ENCODE measurements at places on chromosomes 4 and X.

- DNase-seq: no peak
Observed at GRCh38 chrX:113802837-113803236, 781.0 kb upstream of the HTR2C start.

GRCh38 chr4:177194906-177195305, 114.8 kb upstream of the NEIL3 start:
- peak; percentile 83 for DNase-seq

DNA sequence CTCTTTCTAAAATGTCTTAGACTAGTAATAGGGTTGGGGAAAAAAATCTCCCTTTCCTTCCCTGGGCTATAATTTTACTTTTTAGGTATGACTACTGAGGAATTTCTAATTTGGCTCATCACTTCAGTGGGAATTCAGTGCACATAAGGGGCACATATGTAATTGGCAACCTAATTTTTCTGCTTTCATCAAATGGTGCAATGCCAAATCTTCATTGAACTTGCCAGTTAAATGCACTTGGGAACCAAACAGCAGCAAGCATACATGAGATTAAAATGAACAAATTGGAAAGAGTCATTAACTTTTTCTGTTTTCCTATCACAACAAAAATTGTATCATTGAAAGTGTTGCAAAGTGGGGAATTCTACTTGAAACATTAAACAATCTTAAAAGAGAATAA, 2.9 kb upstream of the CCSER1 start:
- DNase-seq: no peak

- no peak for DNase-seq
Observed at GRCh38 chr4:187176261-187176910, 452.7 kb upstream of the FAT1 start.

DNA sequence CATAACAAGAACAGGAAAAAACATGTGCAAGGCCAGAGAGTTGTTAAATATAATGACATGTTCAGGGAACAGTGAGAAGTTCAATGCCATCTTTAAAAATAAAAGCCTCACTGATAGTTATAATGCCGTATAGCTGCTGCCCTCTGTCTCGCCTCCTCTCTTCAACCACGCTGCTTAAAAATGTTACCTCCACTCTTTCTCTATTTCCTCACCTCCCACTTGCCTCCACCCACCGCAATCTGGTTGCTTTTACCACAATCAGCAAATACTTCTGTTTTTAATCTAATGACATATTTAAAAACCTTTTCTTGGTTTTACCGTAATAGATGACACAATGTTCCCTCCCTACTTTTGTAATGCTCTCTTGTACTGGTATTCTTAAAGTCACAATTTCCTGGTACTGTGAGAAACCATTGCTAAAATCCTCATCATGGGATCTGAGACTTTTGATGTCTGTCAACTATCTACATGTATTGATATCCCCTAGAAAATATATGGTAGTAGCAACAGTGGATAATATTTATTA, 66.0 kb downstream of the GABRA2 start:
- no peak for DNase-seq

- DNase-seq: peak; percentile 27
Observed at GRCh38 chrX:150506486-150506885, 61.9 kb upstream of the MTM1 start.

DNA sequence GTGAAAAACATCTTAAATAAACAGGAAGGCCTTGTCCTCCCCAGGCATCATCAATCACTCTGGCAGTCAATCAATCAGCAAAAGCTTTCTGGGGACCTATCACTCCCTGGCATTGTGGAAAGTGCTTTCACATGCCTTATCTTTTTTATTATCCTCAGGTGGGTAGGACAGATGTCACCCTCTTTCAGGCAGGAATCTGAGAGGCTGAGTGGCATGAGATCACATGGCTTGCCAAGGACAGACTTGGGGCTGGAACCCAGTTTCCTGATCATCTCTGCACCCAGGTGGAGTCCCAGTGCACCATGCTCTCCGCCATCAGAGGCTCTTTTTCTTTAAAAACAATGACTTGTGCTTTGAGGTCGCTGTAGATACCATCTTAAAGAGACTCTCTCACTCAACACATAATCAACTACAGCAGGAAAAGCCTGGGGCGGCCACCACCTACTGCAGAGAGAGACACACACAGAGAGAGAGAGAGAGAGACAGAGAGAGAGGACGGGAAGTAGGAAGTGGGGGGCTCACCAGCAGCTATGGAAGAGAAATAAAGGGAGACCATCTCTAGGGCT, 282.7 kb downstream of the PTTG2 start:
- no peak for DNase-seq

DNA sequence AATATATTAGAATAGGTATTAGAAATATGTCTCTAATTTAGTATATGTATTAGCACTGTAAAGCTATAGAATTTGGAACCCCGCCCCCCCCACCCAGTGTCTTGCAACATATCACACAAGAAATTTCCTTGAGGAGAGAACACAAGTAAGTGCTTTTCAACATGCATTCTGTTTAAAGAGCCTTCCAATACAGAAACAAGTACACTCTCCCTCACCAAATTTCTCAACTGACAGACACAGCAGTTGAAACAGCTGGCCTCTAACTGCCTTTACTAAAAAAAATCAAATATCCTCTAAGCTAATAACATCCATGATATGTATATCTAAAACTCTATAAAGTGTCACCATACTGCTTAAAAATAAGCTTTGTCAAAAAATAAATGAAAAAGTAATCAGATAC, 12.4 kb downstream of the CAMK2D start:
- no peak for DNase-seq

DNA sequence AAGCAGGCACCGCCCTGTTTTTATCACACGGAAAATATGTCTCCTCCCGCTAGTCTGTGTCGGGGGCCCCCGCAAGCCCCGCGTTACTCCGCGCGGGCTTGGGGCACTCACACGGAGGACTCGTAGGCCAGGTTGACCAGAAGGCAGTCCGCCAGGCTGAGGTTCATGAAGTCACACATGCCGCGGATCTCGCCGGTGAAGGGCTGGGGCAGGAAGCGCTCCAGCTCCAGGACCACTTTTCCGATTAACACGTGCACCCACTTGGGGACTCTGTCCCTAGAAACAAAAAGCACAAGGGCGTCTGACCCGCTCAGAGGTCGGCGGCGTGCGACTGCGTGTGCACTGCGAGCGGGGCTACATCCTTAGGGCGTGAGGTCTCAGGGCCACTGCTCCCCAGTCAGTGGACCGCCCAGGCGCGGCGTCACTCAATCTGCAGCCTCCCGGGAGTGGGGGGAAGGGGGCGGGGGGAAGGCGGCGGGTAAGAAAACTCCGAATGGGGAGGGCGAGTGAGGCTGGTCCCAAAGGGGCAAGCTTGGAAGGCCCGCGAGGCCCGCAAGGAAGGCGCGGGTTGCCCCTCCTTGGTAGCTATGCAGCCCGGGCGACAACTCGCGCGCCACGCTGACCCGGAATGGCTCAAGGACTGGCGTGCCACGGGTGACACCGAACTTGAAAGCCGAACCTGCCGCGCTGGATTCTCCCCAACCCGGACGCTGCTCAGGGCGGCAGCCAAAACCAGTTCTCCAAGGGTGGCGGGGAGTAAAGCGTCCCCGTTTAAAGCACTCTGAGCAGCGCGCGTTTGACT, 722 bp downstream of the NAAA start:
- DNase-seq: peak; percentile 65

GRCh38 chrX:71632923-71633657, 14.8 kb upstream of the CXCR3 start:
- no peak for DNase-seq

DNA sequence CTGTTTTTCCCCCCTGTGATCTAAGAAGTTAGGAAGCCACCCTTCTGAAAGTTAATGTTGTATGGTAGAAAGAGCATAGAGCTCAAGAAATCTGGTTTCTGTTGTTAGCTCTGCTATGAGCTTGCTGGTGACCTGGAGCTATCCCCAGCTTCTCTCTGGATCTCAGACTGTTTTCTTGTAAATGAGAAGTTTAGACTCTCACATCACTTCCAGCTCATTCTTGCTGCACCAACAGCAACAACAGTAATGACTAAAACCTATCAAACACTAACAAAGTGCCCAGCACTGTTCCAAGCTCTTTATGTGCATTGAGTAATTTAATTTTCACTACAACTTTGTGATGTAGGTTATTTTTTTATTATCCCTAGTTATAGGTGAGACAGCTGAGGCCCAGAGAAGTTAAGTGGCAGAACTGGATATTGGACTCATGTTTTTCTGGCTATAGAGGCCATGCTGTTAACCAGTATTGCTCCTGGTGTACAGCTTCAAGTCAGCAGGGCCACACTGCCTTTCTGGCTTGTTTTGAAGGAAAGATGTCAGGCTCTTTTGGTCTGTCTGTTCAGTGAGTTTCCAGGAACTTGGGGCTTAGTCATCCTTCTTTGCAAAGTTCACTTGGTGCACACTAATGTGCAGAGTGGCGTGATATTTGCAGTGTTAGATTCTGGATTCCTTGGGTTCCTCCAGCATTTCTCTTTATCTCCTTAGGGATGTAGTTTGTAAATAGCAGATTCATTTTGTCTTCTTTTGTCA, 27.8 kb upstream of the TMEM164 start:
- DNase-seq: peak; percentile 29

DNA sequence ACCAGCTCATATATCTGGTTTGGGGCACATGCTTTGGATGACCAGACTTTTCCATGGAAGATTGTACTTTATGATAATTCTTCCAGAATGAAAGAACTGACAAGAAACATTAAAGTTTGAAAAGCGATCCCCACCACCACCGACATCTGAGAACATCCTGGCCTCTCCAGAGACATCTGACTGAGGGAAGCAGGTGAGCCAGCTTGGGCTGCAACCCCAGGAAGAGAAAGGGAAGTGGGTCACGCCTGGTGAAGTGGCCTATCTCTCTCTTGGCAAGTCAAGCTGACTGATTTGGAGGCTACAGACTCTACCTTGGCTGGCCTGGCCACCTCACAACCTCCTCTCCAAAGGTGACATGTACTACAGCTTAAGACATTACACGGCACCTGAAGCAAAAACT, 20.7 kb downstream of the PARM1 start:
- no peak for DNase-seq

GRCh38 chr4:14874990-14875389, 127.3 kb upstream of the CPEB2 start:
- no peak for DNase-seq

GRCh38 chr4:6196871-6197270, 3.5 kb downstream of the JAKMIP1 start:
- DNase-seq: no peak

DNA sequence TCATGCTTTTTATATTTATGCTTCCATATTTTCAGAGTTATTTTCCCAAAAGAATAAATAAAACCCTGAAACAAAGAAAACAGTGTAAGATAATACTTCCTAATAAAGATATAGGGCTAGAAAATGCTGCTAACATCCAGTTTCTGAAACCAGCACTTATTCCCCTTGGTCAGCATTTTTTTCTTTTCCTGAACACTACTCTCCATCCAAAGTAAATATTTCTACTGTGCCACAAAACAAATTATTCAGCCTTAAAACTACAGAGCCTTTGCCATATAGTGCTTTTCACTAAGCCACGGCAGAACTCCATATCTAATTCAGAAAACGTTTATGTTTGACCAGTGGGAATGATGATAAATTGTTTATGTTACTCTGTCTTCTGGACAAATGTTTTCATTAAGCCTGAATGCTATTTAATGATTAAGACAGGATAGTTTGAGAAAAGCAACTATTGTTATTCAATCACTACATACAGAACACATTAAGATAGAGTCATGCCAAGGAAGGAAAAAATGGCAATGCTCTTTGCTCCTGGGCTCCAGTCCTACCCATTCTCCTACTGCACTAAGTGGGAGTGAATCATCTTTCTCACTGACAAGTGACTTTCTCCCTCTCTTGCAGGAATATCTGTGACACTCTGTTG, 723.9 kb downstream of the FAT4 start:
- DNase-seq: no peak

GRCh38 chrX:53831662-53832635, 145.4 kb upstream of the HUWE1 start:
- DNase-seq: peak; percentile 49

DNA sequence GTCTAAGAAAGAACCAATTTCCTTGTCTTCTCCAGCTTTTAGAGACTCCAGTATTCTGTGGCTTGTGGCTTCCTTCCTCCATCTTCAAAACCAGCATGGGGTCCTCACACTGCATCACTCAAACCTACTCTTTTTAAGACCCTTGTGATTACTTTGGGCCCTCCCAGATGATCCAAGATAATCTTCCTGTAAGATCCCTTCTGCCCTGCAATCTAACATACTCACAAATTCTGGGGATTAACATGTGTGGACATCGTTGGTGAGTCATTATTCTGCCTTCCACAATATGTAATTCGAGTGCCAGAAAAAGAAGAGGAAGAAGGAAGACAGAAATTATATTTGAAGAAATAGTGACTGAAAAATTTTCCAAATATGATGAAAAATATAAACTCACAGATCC, 47.9 kb downstream of the BEND4 start:
- DNase-seq: no peak

DNA sequence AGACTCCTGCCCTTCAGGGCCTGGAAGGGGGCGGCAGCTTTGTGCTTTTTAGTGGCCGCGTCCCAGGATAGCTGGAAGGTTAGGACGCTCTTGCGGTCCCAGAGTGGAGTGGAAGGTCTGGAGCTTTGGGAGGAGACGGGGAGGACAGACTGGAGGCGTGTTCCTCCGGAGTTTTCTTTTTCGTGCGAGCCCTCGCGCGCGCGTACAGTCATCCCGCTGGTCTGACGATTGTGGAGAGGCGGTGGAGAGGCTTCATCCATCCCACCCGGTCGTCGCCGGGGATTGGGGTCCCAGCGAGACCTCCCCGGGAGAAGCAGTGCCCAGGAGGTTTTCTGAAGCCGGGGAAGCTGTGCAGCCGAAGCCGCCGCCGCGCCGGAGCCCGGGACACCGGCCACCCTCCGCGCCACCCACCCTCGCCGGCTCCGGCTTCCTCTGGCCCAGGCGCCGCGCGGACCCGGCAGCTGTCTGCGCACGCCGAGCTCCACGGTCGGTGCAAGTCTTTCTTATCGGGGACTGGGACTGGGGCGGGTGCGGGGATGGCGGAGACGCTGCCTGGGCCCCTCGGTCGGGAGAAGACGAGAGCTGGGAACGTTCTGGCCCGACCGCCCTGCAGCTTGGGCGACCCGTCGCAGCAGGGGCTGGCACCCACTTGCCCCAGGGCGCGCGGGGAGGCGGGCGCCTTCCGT, at the start of gene EDNRA:
Gene EDNRA, plus strand, starts transcription at position 207 of the 686 bp plus-strand sequence. CDS start 4,585 bp downstream, outside the sequence.
- peak; percentile 40 for DNase-seq

All from kidney tubule cell (primary cell).